ENCODE measurements at places on chromosomes 6 and 20.

DNA sequence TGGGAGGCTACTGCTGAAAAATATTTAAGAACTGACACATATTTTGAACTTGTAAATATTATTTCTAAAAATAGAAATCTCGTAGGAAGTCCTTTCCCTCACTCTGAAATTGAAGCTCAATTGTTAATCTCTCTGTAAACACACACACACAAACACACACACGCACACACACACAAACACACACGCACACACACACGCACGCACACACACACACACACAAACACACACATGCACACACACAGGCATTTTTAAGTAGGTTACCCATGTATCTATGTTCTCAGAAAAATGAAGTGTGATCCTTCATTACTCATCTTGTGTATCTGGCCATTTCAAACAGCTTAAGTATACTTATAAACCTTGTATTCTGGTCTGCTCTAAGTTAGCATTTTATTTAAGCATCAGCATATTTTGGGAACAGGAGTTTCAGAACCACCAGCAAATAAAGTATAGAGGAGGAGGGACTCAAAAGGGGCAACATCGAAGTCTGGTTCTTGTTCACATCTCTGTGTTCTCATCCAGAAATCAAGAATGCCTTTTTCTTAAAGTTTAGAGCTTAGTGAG is 11.6 kb downstream of the CCN6 start:
- DNase-seq: no peak

- DNase-seq: no peak
These were observed 71.1 kb downstream of the ROS1 start for GRCh38 chr6:117354671-117355070.

GRCh38 chr20:20780127-20780824 is 67.8 kb upstream of the RALGAPA2 start:
- DNase-seq: peak; percentile 73

DNA sequence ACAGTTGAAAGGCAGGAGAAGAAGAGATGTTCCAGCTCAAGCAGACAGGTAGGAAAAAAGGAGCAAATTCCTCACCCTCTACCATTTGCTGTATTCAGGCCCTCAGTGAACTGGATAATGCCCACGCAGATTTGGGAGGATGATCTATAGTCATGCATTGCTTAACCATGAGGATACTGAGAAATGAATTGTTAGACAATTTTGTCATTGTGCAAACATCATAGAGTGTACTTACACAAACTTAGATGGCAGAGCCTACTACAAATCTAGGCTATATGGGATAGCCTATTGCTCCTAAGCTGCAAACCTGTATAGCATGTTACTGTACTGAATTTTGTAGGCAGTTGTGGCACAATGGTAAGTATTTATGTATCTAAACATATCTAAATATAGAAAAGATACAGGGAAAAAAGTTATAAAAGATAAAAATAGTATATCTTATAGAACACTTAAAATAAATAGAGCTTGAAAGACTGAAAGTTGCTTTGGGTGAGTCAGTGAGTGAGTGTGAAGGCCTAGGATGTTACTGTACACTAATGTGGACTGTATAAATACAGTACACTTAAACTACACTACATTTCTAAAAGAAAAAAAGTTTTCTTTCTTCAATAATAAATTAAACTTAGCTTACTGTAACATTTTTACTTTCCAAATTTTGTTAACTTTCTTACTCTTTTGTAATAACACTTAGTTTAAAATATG is 672.3 kb downstream of the UTRN start:
- DNase-seq: no peak

GRCh38 chr6:140225701-140226436 is 851.4 kb upstream of the CITED2 start:
- DNase-seq: no peak

DNA sequence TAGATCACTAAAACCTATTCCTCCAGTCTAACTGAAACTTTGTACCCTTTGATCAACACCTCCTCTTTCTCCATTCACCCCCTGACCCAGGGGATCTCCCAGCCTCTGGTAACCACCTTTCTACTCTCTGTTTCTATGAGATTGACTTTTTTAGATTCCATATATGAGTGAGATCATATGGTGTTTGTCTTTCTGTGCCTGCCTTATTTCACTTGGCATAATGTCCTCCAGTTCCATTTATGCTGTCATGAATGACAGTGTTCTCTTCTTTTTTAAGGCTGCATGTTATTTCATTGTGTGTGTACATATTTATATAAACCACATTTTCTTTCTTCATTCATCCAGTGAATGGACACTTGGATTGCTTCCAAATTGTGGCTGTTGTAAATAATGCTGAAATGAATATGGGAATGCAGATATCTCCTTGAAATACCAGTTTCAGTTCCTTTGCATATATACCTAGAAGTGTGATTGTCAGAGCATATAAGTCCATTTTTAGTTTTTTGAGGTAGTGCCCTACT is 57.7 kb downstream of the DHX35 start:
- no peak for DNase-seq

- DNase-seq: no peak
These were observed 2.5 kb downstream of the FOXF2 start for GRCh38 chr6:1391800-1392309.

DNA sequence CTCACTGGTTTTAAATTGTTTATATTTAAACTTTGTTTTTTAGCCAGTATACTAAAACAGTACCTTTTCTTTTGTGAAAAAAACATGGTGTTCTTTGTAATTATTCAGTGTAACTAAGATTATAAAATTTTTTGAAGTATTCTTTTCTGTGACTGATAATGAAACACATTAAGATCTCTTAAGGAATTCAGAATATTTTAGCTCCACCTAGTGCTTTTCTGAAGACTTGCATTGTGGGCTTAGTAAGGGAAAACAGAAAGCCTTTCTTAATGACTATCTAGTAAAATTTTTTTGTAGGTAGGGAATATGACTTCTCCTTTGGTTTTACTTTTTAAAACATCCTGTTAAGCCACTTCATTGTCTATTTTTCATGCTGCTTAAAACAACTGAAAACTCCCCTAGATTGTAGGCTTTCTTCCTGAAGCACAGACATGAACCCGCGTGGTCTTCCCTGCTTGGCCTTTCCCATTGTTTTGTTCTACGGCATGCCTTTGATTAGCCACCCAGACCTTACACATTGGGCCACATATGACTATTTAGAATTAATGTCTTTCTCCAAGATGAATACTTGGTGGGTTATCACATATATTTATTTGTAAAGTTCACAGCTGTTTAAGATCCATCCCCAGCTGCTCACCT is 72.1 kb downstream of the AFDN start:
- no peak for DNase-seq

GRCh38 chr6:25414168-25414567 is 135.0 kb downstream of the CARMIL1 start:
- no peak for DNase-seq

GRCh38 chr6:19024737-19025136 is 637.6 kb downstream of the RNF144B start:
- DNase-seq: peak; percentile 26

GRCh38 chr6:115766745-115767462 is 293.8 kb downstream of the FRK start:
- no peak for DNase-seq

GRCh38 chr6:45555981-45556771 is 178.4 kb upstream of the SUPT3H start:
- DNase-seq: no peak

DNA sequence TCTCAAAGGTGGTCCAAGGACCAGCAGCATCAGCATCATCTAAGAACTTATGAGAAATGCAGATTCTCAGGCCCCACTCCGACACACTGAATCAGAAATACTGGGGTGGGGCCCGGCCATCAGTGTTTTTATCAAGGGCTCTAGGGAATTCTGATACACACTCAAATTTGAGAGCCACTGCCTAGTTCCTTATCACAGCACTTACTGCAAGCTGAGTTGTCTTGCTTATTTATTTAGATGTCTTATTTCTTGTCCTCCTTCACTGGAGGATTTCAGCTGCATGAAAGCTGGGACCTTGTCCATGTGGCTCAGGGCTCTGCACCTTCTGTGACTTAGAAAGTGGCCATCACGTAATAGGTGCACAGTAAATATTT is 139.4 kb upstream of the RREB1 start:
- no peak for DNase-seq

DNA sequence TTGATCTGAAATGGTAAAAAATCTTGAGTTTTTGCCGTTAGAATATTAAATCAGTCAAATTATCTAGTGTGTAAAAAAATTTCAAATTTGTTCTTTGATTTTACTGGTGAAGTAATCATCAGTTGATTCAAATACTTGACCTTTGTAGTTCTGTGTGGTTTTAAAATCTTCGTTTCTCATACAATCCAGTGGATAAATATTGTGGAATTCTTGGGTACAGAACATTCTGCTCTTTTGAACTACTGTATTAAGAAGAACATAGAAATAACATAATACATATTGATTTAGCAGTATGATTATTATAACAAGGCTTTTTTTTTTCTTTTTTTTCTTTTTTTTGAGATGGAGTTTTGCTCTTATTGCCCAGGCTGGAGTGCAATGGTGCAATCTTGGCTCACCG is 491.8 kb downstream of the CD109 start:
- DNase-seq: no peak

- DNase-seq: no peak
These were observed 10.8 kb downstream of the IPCEF1 start for GRCh38 chr6:154345811-154346210.

DNA sequence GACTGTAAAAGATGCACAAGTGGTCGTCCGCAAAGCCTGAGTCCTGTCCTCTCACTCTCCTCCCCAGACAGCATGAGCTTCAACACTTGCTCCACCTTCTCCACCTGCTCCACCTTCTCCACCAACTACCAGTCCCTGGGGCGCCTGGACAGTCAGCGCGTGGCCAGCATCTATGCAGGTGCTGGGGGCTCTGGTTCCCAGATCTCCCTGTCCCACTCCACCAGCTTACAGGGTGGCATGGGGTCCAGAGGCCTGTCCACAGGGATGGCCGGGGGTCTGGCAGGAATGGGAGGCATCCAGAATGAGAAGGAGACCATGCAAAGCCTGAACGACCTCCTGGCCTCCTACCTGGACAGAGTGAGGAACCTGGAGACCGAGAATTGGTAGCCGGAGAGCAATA is 162.2 kb upstream of the NT5E start:
- DNase-seq: no peak

DNA sequence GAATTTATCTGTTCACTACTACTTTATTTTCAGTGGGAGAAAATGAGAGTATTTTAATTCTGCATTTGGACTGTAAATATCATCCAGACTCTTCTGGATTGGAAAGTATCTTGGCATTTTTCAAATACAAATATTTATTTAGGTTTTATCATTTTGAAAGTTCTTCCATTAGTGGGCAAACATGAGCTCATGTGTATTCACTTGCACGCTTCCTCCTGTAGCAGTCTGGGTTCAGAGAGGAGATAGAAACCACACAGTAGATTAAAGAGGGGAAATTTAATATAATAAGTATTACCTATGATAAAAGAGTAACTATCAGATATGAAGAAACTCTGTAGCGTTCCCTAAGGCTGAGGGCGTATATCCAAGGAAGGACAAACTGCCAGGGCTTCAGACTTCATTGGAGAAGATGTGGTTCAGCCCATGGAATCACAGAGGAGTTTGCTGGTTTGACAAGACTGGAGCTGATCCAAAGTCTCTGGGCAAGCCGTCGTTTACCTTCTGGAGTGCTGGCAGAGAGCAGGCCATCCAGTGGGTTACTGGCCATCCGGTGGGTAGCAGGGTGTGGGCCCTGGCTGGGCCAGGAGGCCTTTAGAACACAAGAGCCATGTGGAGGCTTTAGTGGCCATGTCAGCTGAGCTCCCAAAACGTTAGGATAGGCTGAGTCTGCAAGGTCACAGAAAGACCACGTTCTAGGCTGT is 44.3 kb downstream of the KCNS1 start:
- DNase-seq: peak; percentile 38

GRCh38 chr6:142482974-142483373 is 181.2 kb downstream of the ADGRG6 start:
- no peak for DNase-seq

DNA sequence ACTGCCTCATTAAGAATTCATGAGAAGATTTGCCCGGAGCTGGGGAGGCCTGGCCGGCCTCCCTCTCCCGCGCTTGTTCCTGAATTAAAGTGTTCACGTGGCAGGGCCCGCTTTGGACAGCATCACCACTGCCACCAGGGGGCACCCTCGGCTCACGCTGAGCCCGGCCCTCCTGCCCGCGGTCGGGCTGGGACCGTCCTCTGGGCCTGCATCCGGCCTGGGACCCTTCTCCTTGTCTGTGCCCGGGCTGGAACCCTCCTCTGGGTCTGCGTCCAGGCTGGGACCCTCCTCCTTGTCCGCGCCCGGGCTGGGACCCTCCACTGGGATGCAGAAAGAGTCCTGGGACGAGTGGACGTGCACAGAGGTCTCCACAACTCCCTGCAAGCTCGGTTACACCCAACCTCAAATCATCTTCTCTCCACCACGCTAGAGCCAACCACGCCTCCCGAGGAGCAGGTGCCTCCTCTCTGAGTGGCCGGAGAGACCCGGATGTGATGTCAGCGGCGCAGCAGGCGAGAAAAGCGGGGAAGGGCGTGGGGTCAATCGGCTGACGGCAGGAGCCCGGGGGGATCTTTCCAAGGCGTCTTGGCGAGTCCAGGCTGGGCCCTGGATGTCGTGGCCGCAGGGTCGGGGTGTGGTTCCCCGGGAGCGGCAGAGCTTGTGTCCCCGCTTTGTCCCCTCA is 50.9 kb upstream of the DACT2 start:
- peak; percentile 83 for DNase-seq

Data from femur (tissue), 1 donor.